Amniotic stem cell (primary cell): ENCODE measurements at places on chromosomes 13 and 19.

GRCh38 chr13:24275041-24275440 lies 34.3 kb upstream of the C1QTNF9 start:
- no peak for DNase-seq

- DNase-seq: no peak
Observed at GRCh38 chr19:39951686-39952085, 17.3 kb upstream of the FCGBP start.

GRCh38 chr13:91313581-91313980 lies 33.9 kb upstream of the MIR17HG start:
- DNase-seq: no peak

- DNase-seq: no peak
Observed at GRCh38 chr13:71661921-71662320, 205.1 kb downstream of the DACH1 start.

DNA sequence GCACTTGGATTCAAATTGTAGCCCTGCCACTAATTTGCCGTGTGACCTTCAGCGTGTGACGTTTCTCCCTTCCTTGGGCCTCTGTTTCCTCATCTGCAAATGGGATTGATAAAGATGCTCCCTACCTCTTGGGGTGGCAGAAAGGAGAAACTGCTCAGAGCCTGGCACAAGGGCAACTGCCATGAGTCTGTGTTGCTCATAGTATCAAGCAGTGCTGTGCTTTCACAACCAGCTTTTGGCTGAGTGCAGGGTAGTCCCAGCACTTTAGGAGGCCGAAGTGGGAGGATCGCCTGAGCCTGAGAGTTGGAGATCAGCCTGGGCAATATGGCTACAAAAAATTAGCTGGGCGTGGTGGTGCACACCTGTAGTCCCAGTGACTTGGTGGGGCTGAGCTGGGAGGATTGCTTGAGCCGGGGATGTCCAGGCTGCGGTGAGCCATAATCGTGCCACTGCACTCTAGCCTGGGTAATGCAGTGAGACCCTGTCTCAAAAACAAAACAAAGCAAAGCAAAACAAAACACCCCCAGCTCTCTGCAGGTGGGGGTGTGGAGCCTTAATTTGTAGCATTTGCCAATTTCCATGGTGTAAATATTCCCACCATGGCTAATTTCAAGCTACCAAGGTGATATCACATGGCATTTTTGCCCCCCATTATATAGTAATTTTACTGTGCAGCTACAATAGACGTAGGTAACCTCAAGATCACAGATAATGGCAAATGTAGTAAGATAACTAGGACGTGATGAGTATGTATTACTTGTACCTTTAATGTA lies 1.6 kb upstream of the MARK4 start:
- DNase-seq: no peak

- no peak for DNase-seq
Observed at GRCh38 chr13:40221460-40222201, 444.8 kb downstream of the FOXO1 start.

GRCh38 chr13:27927444-27928352 lies 7.9 kb downstream of the PDX1 start:
- no peak for DNase-seq

DNA sequence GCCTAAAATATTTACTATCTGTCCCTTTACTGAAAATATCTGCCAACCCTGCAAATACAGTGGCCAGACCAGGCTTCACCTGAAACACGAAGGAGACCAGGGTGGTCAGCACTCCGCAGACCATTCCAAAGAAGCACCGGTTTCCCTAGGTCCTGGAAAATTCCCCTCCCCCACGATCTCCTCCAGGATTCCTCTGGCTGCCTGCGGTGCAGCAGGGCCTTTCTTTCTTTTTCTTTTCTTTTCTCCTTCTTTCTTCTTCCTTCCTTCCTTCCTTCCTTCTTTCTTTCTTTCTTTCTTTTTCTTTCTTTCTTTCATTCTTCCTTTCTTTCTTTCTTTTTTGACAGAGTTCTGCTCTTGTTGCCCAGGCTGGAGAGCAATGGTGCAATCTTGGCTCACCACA lies 152.7 kb downstream of the USP12 start:
- DNase-seq: no peak

DNA sequence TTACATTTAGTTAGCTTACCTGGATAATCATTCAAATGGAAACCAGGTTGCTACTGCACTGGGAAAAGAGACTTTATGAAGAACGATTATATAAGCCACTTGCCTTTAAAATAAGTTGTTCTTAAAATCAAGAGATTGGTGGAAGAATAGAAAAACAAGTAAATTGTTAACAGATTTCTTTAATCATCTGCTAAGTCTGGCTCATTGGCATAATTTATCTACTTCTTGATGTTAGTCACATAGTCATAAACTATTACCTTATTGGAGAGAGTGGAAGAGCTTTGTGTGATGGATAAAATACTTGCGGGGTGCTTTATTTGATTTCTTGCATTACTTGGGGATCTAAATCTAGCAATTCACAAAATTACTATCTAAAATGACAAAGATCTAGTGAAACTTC lies 6.8 kb downstream of the LSM14A start:
- DNase-seq: no peak

GRCh38 chr13:100827489-100828176 lies 153.0 kb upstream of the TMTC4 start:
- no peak for DNase-seq

- no peak for DNase-seq
Observed at GRCh38 chr13:54210397-54211049, 1181.9 kb downstream of the OLFM4 start.

DNA sequence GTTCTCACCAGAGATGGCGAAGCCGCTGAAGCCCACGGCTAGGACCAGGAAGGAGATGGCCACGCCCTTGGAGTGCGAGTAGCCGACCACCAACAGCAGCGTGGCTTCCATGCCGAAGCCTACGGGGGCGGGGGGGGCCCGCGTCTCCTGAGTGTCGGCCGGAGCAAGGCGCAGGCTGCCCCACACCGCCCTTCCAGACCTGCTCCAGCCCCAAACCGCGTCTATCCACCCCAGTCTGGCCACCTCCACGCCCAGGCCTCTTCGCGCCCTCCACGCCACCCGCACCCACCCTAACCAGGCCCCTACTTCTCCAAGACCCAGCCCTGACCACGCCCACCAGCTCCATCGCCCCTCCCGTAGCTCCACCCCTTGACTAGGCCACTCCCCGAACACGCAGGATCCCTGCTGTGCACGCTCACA lies 6.2 kb downstream of the GFY start:
- DNase-seq: no peak

DNA sequence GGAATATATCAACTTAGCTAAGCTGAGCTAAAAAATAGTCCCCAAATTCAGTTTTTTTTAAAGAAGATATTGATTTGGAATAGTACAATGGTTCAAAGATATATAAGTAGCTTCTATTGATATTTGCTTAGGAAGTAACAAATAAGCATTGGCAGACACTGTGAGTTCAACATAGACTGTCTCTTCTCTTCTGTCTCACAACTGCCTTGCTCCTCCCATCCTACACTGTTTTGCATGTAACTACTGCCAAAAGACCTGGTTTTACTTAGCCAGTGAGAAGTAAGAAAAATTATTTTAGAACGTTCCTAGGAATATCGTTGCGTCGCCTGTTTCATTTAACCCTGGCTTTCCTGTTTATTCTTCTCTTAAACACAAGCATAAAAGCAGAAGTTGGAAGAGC lies 859.0 kb upstream of the SPRY2 start:
- DNase-seq: no peak

GRCh38 chr13:51595416-51595815 lies 11.2 kb downstream of the WDFY2 start:
- DNase-seq: no peak

GRCh38 chr19:40486017-40486416 lies 19.2 kb downstream of the SPTBN4 start:
- DNase-seq: no peak

DNA sequence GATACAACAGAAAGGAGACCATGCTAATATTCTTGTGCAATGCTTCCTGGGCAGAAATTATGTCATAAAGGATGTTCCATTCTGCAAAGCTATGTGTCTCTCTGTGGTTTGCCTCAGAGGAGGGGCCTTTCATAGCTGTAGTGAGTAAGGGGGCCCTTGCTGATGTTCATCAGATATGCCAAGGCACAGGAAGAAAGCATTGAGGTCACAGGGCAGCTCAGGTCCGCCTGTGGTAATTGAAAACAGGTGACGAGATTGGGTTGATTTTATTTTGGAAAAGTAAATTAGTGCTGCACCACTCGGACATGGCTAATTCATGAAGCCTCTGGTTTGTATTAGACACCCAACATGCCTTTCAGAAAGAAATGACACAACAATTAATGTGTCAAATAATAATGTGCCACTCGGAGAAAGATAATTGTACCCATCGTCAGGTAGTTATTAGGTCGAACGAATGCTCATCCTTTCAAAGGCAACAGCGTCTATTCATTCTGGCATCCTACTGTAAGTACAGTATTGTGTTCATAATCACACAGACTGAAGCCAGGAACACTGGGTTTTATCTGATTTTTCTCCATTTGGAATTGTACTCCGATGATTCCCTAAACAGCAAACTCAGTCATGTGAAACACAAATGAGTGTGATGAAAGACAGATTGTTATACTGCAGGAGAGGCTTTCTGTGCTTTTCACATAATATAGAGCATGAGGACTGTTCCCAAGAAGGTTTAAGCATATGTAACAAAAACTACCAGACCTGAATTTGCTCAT lies 421.6 kb upstream of the KLF12 start:
- no peak for DNase-seq

GRCh38 chr19:15464394-15465385 lies at the start of gene RASAL3:
Gene RASAL3 (minus strand): TSS chr19:15464544. CDS start chr19:15464358, 186 bp downstream.
- DNase-seq: no peak

DNA sequence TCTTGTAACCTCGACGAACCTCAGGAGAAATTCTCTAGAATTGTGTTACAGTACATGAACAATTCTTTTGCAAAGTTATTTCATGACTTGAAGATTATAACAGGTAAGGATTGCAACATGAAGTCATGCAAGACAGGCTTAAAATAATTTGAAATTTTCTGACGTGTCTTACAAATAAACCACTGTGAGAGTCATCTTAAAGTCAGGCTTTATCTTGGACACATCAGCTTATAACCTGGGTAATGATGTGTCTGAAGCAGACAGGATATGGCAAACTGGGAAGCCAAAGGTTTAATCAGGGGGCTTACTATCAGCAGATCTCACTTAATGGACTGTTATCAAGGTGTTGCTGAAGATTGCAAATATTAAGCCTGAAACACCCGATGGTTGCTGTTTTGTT lies 407.8 kb downstream of the KLF5 start:
- no peak for DNase-seq

DNA sequence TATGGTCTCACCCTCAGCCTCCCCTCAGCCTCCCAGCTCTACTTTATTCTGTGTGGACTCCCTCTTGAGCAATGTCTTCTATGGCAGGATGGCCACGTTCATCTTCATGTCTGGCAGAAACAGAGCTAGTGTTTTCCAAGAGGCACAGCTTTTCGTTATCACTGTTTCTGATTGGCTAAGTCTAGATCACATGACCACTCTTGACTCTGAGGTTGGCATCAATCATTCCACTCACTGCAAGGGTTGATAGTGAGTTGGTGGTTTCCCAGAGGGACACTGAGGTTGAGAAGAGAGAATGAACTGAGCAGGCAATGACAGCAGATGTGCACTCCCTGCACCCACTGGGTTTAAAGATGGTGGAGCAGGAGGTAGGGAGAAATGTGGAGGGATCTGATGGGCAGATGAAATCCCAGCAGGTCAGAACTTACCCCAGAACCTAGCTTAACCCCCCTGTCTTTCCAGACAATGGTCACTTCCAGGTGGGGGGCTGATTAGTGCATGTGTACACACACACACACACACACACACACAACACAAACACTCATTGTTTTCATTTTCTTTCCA lies 26.3 kb upstream of the UQCRFS1 start:
- no peak for DNase-seq

DNA sequence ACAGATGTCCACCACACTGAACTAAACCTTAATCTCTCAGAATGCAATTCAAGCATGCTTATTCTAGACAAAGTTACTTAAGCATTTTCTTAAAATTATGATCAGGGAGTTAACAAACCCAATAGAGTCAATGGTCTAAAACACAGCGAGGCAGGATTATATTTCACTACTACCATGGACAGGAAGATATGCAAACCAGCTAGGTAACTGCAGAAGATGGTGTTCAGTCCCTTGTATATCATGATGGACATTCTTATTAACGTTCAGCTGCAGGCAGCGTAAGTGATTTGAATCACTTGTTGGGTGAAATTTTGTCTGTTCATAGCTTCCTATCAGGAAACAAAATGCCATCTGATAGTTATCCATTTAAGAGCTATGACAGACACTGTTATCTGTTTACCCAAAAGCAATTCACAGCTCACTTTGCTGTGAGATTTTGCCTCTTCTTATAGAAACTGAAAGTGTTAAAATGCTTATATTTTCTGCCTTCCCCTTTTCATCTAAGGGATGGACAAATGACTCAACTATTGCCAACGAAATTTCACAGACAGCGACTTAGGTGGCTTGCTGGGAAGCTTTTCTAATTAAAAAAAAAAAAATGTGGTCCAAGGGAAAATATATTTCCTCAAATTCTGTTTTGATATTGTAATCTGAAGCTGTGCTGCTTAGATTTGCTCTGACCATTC lies 591.9 kb downstream of the DACH1 start:
- no peak for DNase-seq

DNA sequence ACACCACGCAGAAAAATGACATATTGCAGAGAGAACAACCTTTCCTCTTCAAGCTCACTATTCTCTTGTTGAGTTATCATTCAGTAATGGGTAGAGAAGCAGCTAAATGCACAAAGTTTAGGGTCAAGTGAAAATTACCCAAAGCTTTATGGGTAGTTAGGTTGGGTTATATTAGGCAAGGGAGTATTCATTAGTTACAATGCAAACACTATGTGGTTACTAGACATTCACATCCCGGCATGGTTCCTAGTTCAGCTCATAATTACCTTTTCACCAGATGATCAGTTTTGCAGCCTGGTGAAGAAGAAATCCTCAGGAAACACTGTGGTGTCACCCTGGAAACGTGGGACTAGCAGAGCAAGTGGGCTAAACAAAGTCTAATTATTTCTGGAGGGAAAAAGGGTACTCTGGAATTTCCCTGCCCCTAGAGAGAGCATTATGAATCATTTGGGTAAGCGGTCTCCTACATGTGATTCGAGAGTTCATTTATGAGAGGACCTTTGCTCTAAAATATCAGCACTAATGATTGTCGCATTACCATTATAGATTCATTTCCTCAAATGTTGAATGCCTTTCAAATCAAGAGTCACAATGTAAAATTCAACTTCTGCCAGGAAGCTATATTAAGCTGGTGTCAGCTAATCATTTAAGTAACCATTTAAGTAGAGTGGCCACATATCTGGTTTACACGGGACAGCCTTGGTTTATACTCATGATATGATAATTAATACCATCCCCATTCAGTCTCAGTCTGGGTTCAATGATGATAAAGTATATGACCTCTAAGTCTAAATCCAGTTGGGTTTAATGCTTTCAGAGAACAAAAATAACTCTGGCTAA lies 1208.0 kb downstream of the DIAPH3 start:
- no peak for DNase-seq

GRCh38 chr13:26253262-26253786 lies 605 bp upstream of the CDK8 start:
- no peak for DNase-seq

DNA sequence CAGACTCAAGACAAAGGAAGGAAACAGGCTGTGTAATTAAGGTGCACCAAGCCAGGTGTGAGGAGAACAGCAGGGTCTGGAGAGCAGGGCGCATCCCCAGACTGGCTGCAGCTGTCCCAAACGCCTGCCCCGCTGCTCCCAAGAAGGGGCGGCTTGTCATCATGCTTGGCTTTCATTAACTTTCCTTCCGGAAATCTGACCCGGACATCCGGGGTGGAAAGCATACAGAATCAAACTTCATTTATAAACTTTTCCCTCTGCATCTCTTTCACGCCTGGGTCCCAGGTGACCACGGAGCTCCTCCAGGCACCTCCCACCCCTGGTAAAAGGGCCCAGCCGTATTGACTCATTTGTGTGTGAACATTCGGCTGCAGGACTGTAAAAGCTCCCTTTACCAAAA lies 31.7 kb downstream of the TSHZ3 start:
- no peak for DNase-seq
